NCI-H510A (cell line): ENCODE measurements at places on chromosomes 11 and 22.
A peak's percentile ranks its signal among the peaks of the same experiment; 100 is the strongest.

DNA sequence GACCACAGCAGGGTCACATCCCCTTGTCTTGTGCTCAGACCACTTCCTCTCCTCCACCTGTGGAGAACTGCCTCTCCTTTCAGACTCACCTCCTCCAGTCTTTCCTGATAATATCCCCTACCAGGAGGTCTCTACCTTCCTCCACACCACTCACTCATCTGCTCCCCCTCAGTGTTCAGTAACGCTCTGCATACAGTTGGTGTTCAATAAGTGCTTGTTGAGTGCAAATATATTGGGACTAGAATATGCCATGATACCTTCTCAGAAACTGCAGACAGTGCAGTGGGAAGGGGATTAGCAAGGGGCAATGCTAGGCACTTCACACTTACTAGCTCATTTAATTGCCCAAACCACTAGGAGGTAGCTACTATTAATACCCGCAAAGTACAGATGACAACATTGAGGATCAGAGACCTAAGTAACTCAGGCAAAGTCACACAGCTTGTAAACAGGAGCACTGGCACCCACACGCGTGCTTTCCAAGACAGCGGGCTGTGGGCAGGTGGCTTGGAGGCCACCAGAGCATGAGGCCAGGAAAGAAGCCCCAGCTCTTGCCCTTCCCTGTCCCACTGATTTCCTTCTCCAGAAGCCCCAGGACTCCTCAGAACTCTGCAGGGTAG is 8.1 kb upstream of the PDE2A start:
- no peak for DNase-seq

DNA sequence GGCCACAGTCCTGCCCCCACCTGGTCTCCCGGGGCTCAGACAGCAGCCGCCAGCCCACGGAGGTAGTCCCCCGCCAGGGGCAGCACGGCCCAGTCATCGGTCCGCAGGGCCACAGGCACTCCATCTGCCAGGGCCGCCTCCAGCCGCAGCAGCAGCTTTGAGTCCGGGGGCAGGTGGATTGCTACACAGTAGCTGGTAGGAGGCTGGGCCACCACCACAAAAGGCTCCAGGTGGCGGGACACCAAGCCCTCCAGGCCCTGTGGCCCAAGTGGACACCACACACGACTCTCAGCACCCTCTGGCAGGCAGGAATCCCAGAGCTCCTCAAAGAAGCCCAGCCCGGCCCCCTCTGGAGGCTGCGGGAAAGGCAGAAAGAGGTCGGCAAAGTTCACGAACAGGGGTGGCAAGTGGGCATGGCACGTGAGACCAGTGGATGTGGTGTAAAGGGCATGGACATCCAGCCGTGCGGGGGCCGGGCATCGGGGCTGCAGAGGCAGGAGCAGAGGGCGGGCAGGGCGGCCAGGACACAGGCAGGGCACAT is 2.9 kb downstream of the AP5B1 start:
- DNase-seq = no peak

- peak; percentile 19 for DNase-seq
Measured at GRCh38 chr22:40044870-40045834, 50.4 kb downstream of the FAM83F start.

DNA sequence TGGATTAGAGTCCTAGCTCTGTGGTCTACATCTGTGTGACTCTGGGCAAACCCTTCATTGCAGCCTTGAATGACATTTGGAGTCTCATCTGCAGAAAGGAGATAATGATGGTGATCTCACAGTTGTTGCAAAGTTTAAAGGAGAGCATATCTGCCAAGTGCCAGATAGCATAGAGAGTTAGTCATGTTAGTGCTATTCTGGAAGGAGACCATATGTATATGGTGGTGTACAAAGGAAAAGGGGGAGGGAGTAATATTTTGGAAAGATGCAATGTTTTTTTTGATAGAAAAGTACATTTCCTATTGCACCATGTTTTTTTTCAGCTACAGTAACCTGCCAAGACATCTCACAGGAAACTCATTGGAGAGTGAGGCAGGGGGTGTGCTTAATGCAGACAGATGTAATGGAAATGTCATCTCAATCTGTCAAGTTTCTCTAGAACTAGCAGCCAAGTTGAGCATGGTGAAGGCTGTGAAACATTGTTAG is 92.1 kb upstream of the NARS2 start:
- DNase-seq = no peak

GRCh38 chr22:42625416-42625815 is 10.7 kb upstream of the POLDIP3 start:
- no peak for DNase-seq

DNA sequence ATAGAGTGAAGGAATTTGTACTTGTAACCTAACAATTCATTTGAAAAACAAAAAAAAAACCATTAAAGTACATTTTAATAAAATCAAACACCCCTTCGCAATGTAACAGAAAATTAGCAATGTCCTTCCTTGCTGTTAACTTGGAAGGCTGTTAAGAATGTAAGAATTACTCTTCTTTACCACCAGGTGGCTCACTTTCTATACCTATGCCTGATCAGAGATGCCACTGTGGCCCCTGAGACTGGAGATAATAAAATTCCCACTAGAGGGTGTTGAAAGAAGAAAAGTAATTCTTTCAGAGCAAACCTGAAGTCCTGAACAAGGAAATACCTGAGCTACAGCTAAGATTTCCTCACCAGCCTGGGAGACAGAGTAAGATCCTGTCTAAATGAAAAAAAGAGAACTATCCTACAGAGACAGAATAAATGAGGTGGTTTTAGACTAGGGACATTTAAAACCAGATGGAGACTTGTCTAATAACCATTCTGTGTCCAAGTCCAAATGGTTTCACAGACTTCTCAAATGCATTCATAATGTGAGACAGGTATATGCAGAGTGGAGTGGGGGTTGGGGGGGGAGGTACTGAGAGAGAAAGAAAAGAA is 1089.3 kb downstream of the FAM181B start:
- peak; percentile 49 for DNase-seq

- no peak for DNase-seq
Measured at GRCh38 chr11:133386852-133387251, 145.4 kb downstream of the OPCML start.

- DNase-seq = no peak
Measured at GRCh38 chr11:133399855-133400625, 132.3 kb downstream of the OPCML start.

DNA sequence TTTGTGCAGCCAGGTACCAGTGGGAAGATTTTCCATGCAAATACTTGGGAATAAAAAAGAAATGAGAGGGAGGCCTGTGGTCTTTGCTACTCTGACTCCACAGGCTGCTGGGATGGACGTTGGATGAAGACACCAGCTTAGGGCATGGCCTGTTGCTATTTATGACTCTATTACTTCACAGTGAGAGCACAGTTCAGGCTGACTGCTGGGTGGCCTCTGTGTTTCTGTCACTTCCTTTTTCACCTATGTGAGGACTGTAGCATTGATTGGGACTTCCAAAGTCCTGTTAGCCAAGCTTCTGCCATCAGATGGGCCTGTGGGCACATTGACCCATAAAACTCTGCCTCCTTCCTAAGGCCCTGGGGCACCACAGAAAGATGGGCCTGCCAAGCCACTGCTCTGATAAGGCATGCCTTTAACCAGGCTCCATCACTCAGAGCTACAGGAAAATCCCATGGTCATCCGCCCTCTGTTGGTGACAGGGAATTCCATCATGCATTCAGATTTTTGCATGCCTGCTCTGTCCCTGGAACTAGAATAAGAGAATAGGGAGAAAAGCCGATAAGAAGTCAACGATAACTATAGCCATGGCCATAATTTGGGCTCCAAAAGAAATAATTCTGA is 64.6 kb downstream of the KCNJ1 start:
- no peak for DNase-seq

DNA sequence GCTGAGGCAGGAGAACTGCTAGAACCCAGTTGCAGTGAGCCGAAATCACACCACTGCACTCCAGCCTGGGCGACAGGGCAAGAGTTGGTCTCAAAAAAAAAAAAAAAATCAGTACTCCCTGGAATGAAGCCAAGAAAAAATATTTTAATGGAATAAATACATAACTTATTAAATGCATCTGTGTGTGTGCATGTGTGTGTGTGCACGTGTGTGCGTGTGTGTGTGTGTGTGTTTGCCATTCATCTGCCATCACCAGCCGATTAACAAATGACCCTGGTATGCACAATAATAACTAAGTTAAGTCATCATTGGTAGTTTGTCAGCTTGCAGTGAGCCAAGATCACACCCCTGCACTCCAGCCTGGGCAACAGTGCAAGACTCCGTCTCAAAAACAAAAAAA is 35.0 kb upstream of the SCGB1A1 start:
- no peak for DNase-seq

- DNase-seq = no peak
Measured at GRCh38 chr11:107259811-107260221, 197.8 kb downstream of the CWF19L2 start.

GRCh38 chr11:118838905-118839553 is 44.7 kb upstream of the CXCR5 start:
- no peak for DNase-seq

- DNase-seq = no peak
Measured at GRCh38 chr11:71221201-71221600, 31.2 kb downstream of the SHANK2 start.

- DNase-seq = no peak
Measured at GRCh38 chr11:92512204-92512569, 287.6 kb downstream of the FAT3 start.

DNA sequence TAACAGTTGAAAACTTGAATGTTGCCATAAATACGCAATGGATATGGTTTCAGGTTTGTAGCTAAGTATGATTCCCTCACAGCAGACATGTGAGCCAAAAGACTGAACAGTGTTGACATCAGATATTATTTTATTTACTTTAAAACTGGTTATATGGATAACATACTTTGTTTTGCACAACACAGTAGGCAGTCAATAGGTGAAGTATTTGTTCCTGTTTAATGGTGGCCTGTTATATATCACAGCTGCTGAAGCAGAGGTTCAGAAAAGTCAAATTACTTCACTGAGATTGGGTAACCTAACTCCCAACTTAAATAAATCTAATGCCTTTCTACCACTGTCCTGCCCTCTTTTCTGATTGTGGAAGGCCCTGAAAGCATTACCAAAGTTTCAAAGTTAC is 44.6 kb downstream of the YAP1 start:
- no peak for DNase-seq

DNA sequence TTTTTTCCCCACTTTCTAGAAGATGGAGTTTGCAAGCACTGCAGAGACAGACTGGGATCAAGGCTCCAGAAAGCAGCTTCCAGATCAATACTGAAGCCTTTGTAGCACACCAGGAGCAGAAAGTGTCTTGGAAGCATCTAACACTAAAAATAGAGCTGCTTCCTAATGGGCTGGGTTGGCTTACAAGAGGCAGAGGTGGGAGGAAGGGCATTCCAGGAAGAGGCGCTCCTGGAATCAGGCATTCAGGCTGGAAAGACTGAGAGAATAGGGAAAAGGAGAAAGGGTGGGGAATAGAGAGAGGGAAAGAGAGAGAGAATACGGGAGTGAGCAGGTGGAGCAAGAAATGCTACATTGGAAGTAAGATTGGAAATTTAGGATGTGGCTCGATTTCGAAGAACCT is 395.9 kb downstream of the OPCML start:
- DNase-seq = no peak

GRCh38 chr22:20009582-20010306 is 6.9 kb downstream of the ARVCF start:
- no peak for DNase-seq

- DNase-seq = no peak
Measured at GRCh38 chr22:45102896-45103420, 60.8 kb upstream of the NUP50 start.

GRCh38 chr11:125968354-125968753 is 22.5 kb downstream of the VSIG10L2 start:
- no peak for DNase-seq

GRCh38 chr22:17217179-17217578 is 2.1 kb downstream of the ADA2 start:
- DNase-seq = no peak

GRCh38 chr11:34208266-34209135 is 103.1 kb downstream of the NAT10 start:
- no peak for DNase-seq

DNA sequence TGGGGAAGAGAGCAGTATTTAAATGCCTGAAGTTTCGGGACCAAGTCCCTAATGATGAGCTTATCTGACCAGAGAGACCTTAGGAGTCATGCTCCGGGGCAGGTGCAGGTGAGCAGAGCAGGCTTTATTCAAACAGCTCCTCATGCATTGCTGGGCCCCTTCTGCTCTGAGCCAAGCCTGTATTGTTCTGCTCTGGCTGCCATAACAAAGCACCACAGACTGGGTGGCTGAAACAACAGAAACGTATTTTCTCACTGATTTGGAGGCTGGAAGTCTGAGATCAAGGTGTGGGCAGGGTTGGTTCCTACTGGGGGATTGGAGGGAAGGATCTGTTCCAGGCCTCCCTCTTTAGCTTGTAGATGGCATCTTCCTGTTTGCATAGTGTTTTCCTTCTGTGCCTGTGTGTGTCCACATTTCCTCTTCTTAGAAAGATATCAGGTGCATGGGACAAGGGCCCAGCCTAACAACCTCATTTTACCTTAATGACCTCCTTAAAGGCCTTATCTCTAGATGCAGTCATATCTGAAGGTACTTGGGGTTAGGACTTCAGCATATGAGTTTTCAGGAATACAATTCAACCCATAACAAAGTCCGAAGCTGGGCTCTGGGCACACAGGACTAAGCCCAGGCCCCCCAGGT is 97.1 kb upstream of the PARVA start:
- DNase-seq = no peak

DNA sequence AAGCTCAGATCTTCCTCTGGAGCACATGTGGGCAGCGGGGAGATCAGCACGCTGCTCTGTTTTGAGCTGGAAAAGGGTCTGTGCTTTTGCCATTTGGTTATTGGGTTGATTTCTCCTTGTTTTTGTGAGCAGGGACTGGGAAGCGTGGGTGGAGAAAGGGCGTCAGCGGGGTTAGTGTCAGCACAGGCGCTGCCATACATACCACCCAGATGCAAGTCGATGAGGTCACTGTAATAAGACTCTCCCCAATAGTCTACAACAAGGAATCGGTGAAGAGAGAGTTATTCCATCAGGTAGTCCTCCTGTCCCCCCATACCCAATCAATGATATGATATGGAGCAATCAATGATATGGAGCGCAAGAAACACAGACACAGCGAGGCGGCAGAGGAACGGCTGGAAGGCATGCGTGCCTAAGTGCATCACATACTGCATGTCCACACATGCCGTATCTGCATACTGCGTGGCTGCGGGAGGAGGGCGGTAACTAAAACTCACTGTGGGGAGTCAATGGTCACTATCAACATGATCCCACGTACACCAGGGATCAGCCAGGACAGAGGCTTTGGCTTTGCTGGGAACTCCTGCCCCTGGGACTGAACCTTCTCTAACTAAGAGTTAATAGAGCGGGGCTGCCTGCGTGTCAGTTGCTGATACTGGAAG is 29.5 kb upstream of the BID start:
- no peak for DNase-seq

GRCh38 chr11:112928136-112928535 is 33.1 kb upstream of the NCAM1 start:
- no peak for DNase-seq

GRCh38 chr22:22546490-22546889 is 12.6 kb downstream of the PRAME start:
- DNase-seq = no peak
